Substantia nigra (tissue), 51 donors: ENCODE measurements at places on chromosomes 5 and 9.

DNA sequence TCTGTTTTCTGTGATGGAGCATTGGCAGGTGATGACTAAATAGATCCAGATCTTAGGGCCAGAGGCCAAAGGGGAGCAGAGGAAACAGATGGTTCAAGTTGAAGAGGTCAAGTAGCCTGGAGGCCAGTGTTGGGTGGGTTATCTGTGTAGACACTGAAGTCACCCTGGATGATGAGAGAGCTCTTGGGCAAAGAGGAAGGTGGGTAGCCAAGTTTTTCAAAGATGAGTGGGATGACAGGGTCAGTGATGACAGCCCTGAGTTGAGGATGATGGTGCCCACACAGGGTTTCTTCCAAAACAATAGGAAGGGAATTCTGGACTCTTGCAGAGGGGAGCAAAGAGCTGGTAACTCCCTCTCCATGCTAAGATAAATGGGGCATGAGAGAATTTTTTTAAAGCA lies 76.6 kb downstream of the CD180 start:
- no peak for DNase-seq

DNA sequence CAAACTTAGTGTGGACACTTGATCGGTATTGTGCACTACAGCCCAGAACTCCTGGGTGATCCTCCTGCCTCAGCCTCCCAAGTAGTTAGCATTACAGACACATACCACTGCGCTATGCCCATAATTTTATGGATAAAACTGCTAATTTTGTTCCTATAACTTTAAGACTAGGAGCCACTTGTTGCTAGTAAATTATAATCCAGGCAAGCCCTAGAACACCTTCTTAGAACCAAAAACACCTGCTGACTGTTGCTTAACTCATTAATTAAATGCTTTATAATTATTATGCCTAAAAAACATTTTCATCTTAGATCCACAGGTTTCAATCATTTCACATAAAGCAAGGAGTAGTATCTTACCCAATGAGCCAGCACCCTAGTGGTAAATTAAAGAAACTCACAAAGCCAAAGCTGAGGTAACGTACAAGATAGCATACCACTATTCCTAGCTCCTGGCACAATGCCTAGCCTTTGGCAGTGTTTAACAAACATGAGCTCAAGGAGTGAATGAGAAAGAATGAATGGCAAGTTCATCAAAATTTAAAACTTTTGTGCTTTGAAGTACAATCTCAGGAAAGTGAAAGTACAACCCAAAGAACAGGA lies 5.4 kb downstream of the MRPS27 start:
- no peak for DNase-seq

DNA sequence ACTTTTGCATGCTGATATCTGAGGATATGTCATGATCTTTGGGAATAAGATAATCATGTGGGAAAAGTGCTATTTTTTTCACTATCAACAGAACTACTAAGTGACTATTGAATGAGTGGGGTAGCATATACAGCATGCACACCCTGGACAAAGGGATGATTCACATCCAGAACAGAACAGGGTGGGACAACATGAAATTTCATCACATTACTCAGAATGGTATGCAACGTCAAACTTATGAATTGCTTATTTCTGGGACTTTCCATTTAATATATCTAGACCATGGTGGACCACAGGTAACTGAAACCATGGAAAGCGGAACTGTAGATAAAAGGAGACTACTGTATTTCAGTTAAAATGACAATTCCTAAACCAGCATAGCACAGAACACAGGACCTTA lies 370.0 kb downstream of the HINT1 start:
- DNase-seq, result no peak

DNA sequence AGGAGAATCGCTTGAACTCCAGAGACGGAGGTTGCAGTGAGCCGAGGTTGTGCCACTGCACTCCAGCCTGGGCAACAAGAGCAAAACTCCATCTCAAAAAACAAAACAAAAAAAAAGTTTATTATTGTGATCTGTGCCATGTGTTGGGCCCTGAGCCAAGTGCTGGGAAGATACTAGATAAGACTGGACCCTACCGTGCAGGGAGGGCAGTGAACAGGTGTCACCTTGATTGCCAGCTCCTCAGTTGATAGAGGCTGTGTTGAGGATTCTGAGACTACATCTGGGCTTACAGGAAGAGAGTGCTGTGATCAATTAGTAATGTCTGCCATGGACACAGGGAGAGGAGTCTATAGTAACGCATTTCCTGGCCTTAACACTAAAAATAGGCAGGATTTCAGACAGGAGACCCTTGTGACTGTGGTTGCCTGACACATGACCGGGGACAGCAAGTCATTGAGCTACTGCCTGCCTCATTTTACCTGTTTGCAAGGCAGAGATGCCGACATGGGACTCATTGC lies 201.5 kb downstream of the C9orf50 start:
- no peak for DNase-seq

- DNase-seq, result no peak
Measured at GRCh38 chr5:13303445-13303844, 641.0 kb downstream of the DNAH5 start.

GRCh38 chr9:903886-904285 lies 62.4 kb downstream of the DMRT1 start:
- no peak for DNase-seq

- no peak for DNase-seq
Measured at GRCh38 chr9:132410642-132411041, 631 bp downstream of the CFAP77 start.

DNA sequence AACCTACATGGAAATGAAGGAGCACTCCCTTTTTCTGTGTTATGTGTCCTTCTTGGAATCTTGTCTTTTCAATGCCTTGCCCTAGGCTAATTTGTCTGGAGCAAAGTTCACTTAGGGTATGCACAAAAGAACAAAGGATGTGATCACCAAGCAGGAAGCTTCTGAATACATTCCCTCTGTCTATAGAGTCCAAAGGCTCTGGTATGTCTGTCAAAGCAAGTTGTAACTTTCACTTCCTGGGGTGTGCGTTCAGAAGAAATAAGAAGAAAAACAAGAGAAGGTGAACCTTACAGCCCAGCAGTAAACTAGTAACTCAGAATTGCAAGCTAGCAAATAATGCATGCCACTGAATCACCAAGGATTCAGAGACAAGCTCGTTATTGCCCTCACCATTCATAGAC lies 31.7 kb upstream of the CDH6 start:
- DNase-seq, result no peak

DNA sequence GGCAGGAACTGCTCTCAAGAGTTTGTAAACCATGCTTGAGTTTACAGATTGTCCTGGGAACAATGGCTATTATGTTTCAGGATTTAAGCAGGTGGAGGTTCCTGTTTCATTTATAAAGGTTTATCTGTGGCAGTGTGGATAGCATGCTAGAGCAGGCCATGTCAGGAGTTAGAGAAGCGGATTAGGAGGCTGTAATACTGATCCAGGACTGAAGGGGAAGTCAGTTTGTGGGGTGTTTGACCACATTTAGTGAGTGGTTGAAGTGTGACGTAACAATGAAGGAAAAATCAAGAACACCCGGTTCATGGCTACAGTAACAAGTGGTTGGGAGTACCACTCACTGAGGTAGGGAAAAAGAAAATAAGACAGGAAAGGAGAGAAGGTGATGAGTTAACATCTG lies 299.0 kb downstream of the TLR4 start:
- DNase-seq, result no peak

GRCh38 chr5:97085459-97086181 lies 56.8 kb downstream of the LIX1 start:
- no peak for DNase-seq

GRCh38 chr5:136028782-136029742 lies at the start of gene TGFBI:
TSS of gene TGFBI (plus strand) at chr5:136028988. CDS start at chr5:136029056, 68 bp downstream.
- no peak for DNase-seq

DNA sequence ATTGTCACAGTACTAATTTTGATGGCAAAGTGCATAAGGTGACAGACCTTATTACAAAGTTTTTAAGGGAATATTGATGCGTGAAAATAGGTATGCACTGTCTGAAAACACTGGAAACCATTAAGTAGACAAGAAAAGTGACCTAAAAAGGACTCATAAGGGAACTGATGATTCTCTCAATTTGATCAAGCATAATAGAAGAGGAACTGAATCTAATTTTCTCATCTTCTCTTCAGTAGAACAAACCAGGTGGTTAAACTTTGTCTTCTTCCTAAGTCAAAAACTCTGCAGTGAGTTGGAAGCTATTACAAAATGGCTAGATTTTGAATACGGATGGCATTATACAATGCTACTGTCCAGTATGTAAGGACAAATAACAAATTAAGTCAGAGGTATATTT lies 53.4 kb downstream of the RNF145 start:
- DNase-seq, result no peak

DNA sequence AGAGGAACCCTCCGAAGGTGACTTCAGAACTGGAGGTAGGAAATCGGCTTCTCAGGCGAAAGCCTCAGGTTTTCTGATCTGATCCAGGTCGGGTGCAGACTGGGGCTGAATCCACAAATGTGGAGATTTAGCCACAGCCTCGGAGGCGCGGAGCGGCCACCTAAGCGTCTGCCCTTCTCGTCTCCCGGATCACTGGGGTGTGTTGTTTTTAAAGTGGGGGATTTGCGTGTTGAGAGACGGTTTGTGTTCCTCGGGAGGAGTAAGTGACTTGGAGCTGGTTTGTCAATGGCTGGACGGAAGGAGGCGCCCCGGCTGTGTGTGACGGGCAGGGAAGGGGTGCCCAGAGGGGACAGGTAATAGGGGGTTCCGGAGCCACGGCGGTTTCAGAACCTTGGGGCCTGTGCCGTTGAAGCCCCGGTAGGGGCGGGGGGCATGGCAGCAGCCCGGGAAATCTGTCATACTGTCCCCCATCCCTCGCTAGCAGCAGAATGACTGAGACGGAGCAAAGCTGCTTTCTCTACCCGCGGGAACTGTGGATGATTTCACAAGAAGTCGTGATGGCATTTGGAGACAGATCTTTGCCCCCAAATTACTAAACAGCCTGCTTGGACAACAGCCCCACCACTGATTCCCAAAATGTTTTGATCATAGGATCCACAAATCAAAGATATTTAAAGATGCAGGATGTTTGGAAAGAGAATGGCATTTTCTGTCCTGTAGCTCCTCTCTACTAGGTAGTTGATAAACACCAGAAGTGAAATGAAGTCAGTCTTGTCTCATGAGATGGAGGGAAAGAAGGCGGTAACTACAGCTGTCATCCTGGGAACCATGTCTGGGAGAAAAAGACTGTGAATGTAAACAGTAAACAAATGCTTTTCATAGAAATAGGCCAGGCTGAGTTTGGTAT lies 216.5 kb downstream of the PDZD2 start:
- peak; percentile 20 for DNase-seq

DNA sequence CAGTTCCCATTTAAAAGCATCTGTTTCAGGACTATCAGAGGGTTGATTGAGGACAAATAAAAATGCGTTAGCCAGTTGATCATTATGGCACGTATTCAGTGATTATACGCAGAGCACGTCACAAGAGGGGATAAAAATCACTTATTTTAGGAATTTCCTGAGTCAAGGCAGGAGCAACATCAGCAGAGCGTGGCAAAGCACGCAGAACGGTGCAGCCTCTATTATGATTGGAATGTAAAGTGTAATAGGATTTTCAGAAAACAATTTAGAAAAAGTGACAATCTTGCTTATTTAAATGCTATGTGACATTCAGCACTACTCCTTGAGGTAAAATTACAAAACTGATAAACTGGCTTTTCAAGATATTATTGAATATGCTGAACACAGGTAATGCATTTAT lies 413.6 kb upstream of the DAP start:
- no peak for DNase-seq

DNA sequence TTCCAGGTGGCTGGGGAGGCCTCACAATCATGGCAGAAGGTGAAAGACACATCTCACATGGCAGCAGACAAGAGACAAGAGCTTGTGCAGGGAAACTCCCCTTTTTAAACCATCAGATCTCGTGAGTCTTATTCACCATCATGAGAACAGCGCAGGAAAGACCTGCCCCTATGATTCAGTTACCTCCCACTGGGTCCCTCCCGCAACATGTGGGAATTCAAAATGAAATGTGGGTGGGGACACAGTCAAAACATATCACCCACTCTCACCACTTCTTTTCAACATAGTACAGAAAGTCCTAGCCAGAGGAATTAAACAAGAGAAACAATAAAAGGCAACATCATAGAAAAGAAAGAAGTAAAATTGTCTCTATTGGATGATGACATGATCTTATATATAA lies 223.4 kb upstream of the SLC24A2 start:
- DNase-seq, result no peak

DNA sequence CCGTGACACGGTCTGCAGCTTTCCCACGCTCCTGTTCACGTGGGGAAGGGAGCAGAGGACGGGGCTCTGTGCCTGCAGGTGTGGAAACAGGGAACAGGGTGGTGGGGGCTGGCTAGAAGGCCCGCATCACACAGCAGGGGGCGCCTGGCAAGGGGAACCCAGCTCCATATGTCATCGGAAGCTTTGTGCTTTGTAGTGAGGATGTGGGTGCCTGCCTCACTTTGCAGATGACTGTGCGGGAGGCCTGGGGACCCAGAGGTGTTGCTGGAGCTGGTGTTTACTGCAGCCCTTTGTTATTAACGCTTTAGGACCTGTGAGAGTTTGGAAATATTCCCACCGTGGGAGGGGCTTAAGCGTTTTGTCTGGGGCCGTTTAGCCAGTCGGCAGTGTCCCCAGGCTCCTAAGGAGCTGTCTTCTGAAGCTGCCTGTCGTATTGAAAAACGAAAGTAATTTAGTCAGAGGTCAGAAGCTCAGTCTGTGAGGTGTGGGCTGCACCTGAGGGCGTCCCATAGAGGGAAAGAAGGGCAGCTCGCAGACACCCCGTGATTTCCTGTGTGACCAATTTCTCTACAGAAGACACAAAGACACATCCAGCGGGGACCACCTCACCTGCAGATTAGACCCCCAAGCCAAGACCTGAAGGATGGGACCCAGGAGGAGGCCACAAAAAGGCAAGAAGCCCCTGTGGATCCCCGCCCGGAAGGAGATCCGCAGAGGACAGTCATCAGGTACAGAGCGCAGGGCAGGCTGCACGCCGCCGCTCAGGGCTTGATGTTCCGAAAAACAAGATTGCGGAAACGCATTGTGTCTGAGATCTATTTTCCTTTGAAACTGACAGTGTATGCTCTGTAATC lies 9.1 kb downstream of the MAN1B1 start:
- DNase-seq, result no peak

DNA sequence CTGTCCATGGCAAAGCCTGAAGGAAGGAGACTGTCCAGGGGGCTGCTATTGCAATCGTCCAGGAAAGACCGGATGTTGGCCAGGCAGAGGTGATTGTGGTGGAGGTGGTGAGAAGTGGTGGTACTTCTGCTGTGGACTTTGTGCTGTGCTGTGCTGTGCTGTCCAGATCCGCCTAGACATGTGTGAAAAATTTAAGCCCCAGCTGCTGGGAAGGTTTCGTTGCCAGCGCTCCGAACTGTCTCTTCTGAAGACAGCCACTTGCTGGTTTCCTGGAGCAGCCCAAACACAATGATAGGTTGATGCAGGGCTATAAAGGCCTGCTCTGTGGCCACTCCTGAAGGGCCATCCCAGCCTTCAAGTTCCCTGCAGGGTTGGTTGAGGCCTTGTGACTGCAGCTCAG lies 223.0 kb upstream of the MPDZ start:
- DNase-seq, result no peak

DNA sequence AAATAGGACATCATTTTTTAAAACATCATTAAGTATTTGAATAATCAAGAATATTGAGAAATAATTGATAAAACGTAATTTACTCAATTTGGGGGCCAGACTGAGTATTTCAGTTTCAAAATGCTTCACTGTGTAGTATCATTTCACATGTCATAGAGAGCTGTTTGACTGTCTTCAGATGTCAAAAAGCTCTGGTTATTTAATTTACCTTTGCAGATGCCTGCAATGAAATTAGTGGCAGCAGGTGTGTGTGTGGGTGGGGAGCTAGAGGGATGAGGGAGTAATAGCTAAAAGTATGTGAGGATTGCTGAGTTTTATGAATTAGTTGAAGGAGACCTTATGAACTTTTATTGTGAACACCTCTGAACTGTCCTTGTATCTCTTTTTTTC lies 567.2 kb upstream of the MEF2C start:
- no peak for DNase-seq
